Activated CD4-positive, CD25-positive, alpha-beta regulatory T cell treated with anti-CD3 and anti-CD28 coated beads, Interleukin-2, amount 50 U/mL, for 24 hours (primary cell): ENCODE measurements at places on chromosomes 4 and X.

DNA sequence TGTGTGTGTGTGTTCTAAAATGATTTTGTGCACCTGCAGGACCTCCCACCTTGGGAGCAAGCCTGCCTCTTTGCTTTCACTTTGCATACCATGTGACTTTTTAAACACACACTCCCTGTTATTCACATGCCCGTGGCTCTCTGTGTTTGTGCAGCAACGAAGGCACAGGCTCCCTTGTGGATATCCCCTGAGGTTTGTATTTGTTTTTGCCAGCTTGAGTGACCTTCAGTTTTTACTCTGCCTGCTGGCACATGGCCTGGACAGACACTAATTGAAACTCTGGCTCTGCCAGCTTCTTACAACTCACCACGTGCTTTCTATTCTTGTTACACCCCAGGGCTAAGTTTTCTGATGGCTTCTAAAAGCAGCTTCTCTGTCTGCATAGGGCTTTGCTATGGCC is 885.8 kb downstream of the SH3BGRL start:
- no peak for ATAC-seq

DNA sequence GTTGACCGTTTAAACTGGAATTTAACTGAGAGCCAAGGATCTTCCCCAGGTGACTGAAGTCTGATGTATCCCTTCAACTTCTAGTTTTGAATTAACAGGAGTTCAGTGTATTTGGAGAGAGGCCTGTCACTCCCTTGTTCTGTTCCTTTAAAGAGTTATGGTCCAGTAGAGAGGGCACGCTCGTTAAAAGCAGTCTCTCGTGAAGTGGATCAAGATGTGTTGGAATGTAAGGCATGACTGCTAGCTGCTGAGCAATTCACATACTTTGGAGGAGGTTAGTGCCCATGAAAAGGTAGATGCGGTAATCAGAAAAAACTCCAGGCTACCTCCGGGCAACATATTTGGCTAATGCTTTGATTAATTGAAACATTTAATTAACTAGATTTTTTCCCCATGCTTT is 65.7 kb downstream of the SHROOM2 start:
- ATAC-seq, result no peak

DNA sequence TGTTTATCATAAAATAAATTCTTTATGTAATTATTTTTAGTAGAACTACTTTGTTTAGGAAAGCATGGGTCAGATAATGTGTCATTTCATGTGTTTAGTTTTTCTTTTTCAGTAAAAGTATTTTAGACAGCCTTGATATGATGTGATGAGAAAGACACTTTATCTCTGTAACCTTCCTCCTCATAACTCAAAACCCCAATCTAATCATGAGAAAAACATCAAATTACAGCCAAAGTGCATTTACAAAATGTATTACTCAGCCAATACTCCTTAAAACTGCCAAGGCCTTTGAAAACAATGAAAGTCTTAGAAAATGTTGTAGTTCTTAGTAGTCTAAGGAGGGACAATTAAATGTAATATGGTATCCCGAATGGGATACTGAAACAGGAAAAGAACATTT is 144.9 kb downstream of the GPM6A start:
- ATAC-seq, result no peak

GRCh38 chr4:47505666-47506065 is 20.6 kb downstream of the ATP10D start:
- ATAC-seq, result no peak

DNA sequence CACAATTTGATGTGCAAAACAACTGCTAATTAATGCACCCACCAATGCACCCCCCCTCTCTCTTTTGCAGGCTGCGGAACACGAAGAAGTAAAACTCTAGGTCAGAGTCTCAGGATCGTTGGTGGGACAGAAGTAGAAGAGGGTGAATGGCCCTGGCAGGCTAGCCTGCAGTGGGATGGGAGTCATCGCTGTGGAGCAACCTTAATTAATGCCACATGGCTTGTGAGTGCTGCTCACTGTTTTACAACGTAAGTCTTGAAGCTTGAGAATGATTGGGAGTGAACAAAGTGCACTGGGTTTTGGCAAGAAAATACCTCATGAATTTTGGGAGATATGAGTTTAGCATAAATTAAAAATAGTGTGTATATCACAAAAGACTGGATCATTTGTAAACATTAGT is 28.9 kb downstream of the TMPRSS11E start:
- ATAC-seq, result no peak

DNA sequence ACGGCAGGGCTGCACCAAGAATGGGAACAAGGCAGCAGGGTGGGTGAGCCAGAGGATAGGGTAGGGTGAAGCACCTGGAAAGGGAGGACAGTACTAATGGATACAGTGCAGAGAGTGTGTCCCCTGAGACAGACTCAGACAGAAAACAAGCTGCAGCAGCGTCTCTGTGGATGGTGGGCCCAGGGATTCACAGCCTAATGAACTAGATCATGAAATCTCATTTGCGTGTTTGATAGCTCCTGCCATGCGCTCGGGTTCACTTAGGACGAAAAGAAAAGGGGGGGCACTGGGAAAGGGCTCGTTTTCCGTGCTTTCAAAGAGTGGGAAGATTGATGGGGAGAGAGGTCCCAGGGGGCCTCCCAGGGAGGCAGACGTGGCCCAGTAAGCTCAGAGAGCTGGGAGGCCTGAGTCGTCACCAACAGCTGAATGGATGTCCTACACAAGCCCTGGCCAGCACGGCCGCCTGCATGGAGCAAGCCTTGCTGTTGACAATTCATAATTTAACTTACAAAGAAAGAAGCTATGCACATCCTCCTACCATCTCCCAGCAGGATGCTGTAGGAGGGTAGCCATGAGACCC is 446.9 kb downstream of the BCOR start:
- ATAC-seq, result no peak

- no peak for ATAC-seq
These were observed 747.6 kb downstream of the PCDH7 start for GRCh38 chr4:31467781-31468180.

DNA sequence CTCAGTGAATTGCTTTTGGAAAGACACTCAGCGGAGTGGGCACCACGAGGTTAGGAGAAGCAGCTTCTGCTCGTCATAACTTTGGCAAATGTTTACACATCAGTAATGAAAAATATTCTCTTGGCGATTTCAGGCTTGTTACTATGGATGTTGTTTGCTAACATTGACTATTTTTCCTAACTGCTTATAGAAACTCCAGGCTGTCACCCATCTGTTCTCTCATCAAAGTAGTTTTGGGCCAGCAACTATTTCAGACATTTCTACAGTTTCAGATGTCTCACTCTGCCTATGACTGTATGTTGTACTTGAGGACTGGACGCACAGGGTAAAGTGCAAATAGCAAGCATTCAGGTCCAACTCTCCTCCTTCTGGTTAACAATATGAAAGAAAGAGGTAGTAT is 346.7 kb downstream of the TRIML1 start:
- no peak for ATAC-seq

DNA sequence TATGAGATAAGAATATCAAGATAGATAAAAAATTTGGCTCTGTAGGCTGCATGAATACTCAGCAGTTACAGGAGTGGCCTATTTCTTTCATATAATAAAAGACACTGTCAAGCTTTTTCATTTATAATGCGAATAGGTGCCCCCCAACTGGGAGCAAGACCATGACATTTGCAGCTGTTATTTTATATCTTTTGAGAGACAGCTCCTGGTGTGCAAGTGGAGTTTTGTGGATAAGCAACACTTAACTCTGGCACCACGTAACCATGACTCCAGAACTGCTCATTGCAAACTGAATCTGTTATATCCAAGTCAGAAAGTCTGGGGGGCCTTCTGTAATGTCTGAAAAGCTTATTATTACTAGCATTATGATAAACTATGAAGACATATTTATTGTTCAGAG is 1372.4 kb downstream of the C4orf33 start:
- ATAC-seq, result no peak

- ATAC-seq, result no peak
These were observed 35.0 kb downstream of the IRF2 start for GRCh38 chr4:184439386-184439785.

GRCh38 chrX:72393836-72394517 is 88.3 kb upstream of the CITED1 start:
- ATAC-seq, result no peak

DNA sequence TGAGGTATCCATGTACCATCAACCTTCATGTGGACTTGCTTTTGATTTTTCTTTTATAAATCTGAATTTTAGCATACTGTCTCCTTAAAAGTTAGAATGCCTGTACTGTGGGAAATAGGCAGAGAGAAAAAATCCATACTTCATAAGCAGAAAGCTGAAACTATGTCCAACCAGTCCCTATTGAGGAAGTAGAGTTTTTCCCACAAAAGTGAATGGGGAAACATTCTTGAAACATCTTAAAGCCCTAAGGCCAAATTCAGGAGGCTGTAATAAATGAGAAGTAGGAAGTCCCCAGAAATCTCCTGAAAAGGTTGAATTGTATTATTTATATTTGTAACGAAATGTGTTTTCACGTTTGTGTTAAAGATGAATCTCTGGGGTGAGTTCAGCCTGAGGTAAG is 56.3 kb downstream of the ENOX2 start:
- no peak for ATAC-seq

DNA sequence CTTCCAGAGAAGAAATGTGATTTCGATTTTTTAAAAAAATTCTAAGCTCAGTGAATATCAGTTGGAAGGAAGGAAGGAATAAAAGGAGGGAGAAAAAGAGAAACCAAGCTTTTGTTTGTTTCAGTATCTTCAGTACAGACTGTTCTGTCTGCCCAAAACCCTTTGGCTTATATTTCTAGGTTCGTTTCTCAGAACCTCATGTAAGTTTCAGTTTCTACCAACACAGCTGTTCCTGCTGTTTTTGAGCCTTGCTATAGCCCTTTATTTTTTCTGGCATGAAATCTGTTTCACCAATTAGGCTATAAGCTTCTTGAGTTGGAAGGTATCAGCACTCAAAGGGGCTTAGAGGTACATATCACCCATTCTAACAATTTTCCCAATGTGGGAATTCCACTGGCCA is 157.9 kb downstream of the GBA3 start:
- no peak for ATAC-seq

GRCh38 chrX:40170830-40171512 is 73.2 kb upstream of the BCOR start:
- no peak for ATAC-seq

DNA sequence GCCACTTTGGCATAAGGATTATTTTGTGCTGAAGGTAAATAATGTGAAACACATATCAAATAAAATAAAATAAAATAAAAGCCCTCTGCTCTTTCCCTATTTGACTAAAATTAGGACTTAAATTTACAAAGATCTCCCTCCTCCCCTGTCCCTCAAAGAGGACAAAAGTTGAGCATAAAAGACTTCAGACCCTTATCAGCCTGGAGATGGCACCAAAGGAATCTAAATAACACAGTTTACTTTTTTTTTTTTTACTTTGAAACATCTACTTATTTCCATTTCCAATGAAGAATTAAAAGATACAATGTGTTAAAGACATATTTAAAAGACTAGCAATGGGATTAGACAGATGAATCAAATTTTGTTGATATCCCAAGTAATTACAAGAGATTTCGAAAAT is 89.7 kb downstream of the EPHA5 start:
- no peak for ATAC-seq

GRCh38 chr4:94668724-94669123 is 89.0 kb upstream of the BMPR1B start:
- no peak for ATAC-seq

DNA sequence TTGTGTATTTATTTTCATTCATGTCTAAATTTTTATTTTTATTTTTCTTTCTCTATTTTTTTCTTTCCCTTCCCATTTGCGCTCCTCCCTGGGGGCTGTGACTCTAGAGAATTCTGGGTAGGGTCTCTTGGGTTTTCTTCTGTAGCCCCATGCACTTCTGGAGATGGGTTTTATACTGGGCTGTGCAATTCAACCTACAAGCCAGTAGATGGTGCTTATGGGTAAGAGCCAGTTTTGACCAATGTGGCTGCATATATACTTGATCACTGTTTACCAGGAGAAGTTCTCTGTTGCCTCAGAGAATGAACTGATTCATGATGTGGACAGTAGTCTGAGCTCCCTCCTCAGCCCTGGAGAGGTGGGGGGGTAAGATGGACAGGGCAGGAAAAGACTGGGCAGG is 614.6 kb downstream of the PCDH19 start:
- ATAC-seq, result no peak

DNA sequence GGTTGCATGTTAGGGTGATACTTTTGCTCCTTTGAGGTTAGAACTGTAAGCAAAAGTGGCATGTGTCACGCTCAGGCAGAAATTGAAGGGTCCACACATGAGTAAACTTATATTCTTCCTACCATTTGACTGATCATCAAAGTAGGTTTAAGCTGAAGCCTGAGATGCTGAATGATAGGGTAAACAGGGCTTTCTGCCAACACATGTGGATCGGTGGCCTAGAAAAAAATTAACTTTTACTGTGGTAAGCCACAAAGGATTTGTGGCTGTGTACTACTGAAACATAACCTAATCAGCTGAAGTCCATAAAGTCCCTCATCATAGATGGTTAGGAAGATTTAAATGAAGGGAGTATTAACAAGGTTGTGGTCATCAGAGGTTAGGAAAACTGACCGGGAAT is 1070.1 kb downstream of the STPG2 start:
- no peak for ATAC-seq

GRCh38 chrX:26219351-26219750 is 3.4 kb downstream of the MAGEB5 start:
- no peak for ATAC-seq

- ATAC-seq, result no peak
These were observed 44.1 kb upstream of the MBNL3 start for GRCh38 chrX:132532913-132533312.

- ATAC-seq, result no peak
These were observed 188.6 kb downstream of the PRDM5 start for GRCh38 chr4:120733968-120734367.

GRCh38 chrX:17488036-17488435 is 113.0 kb downstream of the NHS start:
- ATAC-seq, result no peak

DNA sequence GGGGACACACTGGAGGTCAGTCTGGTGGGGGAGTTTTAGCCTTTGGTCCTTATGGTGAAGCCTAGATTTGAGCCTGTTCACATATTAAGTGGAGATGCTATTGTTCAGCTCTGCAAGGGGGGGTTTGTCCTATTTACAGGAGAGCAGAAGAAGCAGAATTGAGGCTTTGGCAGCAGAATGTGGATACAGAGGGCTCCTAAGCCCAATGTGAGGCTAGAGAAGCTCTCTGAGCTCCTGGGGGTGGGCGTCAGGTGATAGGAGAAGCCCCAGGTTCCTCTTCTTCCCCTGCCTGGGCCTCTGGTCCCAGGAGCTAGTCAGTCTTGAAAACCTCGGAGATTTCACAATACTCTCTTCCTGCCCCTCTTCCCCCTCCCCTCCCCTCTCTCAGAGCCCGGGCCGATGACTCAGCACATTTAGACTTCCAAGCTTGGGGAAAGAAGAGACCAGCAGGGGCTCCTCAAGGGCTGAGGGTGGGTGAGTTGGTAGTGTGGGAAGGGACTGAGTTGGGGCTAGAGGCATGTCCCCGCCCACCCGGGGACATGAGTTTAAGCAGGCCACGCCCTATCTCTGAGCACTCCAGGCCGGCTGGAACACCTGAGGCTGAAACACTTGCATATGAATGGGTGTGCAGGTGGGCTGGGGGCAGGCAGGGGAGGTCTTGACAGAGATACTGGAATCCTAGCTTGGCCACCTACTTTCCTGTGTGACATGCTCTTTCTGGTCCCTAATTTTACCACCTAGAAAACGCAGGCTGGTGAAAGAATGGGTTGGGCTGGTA is 3.4 kb downstream of the TFE3 start:
- no peak for ATAC-seq
